ENCODE measurements at places on chromosomes 11 and 22.

GRCh38 chr22:26845021-26845743 lies 187.8 kb downstream of the MIAT start:
- peak; percentile 7 for DNase-seq

DNA sequence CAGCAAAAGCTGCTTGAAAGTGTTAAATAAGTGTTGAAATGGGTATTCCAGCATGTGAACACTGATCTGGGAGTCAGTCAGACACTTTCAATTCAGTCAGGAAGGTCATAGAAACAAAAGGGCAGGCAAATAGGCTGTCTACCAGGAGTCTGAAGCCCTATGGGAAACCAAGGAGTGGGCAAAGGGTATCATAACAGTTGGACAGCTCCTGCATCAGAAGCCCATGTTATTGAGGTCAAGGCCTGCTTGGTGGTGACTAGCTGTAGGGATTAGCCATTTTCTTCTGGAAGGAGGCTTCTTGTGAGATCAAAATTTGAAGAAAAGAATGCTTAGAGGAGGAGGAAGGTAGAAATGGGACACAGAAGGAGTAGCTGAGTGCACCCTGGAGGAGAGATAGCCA lies 97.3 kb downstream of the STIM1 start:
- DNase-seq, result no peak

DNA sequence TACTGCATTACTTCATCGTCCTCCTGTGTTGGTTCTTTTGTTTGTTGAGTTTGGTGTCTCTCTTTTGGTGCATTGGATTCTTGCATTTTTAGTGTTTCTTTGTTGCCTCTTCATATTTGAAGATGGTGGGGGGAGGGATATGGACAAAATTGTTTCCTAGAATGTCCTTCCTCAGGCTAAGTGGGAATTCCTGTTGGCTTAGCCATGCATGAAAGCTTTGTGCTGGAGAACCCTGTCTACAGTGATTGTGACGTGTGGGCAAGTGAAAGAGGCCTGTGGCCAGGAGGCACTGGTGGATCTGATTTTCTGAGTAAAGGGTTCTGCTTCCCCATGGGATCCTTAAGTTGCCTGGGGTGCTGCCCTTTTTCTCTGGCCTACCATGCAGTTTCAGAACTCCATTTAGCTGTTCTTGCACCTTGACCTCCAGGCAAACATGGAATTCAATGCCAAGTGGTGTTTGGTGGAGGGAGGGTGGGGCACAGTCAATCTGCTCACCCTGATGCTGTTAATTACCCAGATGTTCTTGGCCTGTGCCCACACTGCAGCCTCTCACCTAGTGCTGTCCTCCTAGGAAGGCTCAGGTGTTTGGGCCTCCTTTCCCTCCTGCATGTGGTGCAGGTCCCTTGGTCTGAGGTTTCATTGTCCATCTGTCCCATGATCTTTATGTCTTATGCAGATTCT lies 46.3 kb upstream of the SLC22A12 start:
- no peak for DNase-seq

GRCh38 chr11:3135481-3136440 lies 29.3 kb downstream of the OSBPL5 start:
- no peak for DNase-seq

GRCh38 chr11:60821827-60822599 lies 19.9 kb upstream of the CCDC86 start:
- no peak for DNase-seq

DNA sequence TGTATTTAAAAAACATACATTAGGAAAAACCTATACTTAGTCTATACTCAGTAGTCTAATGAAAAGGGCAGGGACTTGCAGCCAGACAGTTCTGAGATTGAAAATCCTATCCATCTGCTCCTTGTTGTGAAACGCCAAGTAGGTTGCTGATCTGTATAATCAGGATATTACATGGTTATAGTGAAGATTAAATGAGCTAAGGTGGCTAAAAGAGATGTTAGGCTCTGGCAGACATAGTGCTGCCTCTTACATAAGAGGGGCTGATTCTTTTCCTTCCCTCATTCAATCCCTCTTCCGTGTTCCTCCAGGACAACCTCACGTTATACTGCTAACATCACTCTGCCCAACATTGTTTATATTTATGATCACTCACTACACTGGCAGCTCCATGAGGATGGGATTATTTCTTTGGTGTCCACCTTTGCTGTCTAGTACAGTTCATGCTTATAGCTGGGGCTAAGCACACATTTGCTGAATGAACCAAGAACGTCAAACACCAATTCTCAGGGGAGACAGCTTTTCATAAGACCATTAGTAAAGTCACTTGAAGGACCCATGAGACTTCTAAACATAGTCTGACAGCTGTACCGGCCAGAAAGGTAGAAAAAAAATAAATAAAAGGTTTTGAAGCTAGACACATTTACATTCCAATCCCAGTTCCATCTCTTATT lies 46.3 kb downstream of the GAB2 start:
- no peak for DNase-seq

- no peak for DNase-seq
Measured at GRCh38 chr11:101707477-101707876, 123.7 kb upstream of the TRPC6 start.

DNA sequence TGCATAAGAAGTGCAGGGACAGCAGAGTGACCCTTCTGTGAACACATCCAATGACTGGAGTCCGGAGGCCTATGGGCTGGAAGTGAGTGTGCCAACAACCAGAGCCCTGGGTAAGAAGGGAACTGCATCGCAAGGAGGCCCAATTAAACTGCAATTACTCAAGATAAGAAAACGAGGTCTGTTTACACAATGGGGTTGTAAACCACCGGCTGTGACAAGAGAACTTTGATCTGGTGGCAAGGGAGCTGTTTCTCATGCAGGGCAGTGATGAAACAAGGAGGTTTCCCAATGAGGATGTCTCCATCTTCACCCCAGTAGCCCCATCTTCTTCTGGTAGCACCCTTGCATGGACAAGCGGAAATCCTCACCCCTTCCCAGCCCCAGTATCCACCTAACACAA lies 21.5 kb downstream of the ETS1 start:
- no peak for DNase-seq

DNA sequence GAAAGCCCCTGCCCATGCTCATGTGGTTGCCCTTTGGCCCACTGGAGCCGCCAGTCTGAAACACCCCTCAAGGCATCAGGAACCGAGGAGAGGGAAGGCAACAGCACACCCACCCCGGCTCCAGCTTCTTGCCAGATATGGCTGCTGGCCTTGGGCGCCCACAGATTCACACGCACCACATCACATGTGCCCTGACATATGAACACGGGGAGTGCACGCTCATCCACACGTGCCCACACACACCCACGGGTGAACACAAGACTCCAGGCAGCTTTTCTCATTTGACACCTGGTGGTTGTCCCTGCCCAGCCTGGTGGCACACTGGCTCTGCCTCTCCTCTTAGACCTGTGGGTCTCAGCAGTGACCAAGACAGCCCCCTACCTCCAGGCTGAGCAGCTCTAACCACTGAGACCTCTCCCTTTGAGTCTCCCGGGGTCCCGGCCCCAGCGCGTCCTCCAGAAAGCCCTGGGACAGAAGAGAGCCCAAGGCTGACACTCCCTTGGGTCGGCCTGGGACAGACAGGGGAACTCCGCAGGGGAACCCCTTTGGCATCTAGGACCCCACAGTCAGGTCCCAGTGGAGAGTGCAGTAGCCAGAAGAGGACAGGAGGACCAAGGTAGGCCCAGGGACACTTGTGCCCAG lies 2.7 kb upstream of the MAPK12 start:
- no peak for DNase-seq

DNA sequence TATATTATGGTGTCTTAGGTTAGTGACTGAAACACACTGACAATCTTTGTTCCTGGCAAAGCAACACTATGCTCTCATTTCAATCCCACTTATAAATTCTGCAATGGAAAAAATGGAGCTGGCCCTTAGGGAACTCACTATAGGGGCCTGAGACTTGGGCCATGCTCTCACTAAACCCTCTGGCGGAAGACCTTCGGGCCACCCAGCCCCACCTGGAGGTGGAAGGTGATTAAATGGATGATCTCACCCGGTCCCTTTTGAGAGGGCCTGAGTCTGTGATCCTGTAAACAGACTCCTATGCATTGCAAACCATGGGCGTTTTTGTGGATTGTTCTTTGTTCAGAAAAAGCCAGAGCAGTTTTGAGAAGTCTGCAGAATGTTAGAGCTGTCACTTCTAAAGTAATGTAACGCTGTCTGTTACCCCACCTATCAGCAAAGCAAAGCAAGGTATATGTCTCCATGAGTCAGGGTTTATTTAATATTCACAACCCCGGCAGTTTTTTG lies 17.0 kb upstream of the CDON start:
- DNase-seq, result no peak

DNA sequence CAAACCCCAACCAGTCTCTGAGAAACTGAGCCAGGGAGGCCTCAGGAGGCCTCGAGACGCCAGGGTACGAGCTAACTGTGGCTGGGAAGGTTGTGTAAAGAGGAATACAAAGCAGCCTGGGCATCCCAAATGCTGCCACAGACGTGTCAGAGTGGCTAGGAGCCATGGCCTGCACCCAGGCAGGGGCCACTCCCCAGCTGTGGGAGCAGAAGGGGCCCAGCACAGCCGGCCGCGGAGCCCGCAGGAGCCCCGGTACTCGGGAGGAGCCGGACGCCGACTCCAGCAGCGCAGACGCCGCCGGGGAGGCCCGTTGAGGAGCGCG lies 349.8 kb upstream of the B3GAT1 start:
- no peak for DNase-seq

DNA sequence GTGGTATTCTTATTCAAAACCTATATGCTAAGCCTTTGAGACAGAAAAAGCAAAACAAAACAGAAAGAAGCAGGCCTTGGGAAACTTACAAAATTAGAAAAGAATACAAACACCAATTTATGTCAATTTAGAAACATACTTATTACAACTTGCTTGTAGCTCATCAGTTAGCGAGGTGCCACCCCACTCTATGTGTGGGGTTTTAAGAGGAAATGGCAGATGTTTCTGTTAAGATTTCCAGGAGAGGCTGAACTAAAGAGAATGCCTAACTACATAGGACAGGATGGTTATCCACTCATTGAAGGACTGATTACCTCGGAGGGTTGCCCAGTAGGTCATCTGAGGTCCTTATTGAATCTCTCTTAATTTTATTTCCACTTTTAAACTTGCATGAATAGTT lies 302.0 kb downstream of the ETS1 start:
- no peak for DNase-seq

DNA sequence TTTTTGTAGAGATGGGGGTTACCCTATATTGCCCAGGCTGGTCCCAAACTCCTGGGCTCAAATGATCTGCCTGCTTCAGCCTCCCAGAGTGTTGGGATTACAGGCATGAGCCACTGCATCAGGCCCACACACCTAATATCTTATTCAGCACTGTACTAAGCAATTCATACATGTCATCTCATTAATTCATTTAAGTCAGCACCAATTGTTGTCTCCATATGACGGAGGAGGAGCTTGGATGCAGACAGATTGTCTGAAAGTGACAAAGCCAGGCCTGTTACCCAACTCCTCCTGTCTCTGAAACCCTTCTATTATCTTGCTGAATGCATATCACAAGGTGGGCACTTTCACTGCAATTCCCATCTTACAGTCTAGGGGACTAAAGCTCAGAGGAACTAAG lies 57.5 kb upstream of the ALX4 start:
- no peak for DNase-seq

- DNase-seq, result no peak
Measured at GRCh38 chr11:79259800-79260199, 181.0 kb downstream of the TENM4 start.

DNA sequence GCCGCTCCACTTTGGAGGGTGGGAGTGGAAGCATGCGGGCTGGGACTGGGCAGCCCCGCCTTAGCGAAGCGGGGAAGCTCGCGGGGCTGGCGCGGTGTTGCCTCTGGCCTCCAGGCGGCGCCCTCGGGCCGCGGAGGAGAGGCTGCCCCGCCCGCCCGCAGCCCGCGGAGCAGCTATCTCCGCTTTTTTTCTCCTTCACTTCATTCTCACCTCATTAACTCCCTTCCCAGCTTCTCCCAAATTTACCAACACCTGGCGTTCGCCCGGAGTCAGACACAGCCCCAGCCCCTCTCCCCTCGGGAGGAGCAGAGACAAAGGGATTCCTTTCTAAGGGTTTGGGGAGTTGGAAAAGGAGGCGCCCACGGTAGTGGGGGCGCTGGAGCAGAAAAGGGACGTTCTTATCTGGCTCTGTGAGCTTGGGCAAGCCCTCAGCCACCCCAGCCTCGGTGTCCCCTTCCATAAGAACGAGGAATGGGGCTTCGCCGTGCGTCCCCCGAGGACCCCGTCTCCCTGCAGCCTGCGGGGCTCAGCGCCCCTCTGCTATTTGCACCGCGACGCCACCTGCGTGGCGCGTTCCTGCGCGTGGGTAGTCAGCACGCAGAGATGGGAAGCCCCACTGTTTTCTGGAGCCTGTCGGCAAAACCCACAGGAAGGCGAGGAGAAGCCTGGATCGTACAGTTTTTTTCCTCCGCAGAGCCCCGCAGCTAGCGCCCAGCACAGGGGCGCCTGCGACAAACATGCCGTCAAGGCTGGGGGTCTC lies 1.5 kb upstream of the WNT11 start:
- peak; percentile 90 for DNase-seq

DNA sequence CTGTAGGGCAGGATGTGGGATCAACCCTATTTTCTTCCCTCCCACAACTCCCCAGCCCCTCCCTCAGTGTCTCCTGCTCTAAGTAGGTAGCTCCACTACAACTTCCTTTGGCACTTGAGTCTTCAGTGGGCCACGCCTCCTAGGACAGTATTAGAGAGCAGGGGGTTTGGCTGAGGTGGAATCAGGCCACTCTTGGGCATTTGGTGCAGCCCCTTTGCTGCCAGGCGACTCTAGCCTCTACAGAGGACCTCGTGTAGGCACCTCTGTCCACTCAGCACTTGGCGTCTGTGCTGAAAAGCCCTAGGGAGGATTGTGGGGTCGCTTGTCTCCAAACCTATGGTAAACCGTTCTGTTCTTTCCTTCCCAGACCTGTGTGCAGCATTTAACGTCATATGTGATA lies 2.7 kb downstream of the FADD start:
- no peak for DNase-seq

GRCh38 chr11:19474954-19475721 lies 234.4 kb upstream of the E2F8 start:
- no peak for DNase-seq

DNA sequence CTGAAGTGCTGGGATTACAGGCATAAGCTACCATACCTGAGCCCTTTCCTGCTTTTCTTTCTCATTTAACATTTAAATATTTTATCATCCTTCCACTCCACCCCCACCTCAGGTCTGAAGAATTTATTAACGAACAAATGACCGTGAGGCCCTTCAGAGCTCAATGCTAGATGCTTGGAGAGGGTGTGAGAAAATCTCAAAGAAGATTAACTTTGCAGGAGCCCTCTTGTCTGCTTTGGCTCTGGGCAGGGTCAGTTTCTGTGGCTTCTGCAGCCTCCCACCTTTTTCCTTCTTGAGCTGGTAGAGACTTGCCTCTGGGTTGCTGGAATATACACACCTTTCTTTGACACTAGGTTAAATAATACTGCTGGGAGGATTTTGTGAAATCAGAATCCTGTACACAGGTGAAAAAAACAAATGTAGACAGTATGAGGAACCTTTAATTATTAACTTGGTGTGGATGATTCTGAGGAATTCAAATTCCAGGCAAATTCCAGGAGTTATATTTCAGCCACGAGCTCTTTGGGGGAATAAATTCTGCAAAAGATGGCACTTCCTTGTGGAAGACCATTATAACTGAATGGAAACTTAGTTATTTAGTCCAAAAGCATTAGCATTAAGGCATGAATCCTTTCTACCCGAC lies 3.4 kb upstream of the ZBTB44 start:
- no peak for DNase-seq

GRCh38 chr22:50622723-50623327 lies 5.1 kb downstream of the ARSA start:
- peak; percentile 79 for DNase-seq

Measured in RPMI8226 (cell line).